NCI-H1694 (cell line): ENCODE measurements at places on chromosomes 11 and 22.

GRCh38 chr11:111120161-111120560 is 125.4 kb upstream of the POU2AF2 start:
- no peak for DNase-seq

DNA sequence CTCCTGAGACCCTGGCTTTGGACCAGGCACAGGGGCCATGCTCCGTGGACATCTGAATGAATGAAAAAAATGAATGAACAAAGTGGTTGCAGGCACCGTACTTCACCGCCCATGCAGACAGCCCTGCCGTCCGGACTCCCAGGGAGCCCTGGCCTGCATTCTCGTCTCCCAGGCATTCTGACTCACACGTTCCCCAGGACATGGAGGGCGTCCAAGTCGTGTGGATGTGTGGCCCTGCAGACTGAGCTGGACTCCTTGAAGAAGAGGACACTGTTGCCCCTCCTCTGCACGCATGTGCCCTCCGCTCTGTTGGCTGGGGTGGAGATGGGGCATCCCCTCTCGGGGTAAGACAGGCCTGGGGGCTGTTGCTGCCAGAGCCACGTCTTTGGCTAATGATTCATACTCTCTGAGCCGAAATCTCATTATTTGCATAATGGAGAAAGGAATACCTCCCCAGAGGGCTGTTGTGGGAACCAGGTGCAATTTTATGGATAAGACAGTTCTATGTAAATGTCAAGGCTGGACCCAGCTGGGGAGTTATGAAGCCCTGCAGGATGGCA is 49.7 kb downstream of the RTL6 start:
- no peak for DNase-seq

DNA sequence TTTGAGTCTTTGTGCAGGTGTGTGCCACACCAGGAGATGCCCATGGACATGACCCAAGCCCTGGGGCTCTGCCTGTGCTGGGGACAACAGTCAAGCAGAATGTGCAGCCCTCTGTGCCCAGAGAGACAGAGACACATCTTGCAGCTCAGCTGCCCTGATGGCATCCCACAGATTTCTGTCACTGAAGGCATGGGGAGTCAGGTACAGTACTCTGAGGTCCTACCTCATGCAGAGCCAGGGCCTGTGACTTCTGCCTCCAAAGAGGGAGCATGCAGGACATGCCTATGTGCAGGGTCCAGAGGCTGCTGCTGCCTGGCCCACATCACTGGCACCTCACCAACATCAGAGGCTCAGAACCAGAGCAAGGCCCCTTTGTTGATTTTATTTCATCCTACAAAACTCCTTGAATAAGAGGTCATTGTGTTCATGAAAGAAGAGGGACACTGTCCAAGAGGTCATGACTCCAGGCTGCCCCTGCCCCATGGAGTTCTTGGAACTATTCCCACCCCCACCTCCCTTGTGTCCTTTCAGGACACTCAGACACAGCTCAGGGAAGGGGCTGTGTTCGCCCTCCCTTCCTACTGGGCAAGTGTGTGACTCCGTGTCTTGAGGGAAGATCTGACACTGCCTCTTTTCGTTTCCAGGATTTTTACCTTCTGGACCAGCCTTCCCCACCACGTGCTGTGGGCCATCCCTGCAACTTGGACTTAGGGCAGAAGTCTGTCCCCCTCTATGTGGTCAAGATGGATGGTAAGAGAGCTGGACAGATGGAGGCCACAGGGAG is 62.3 kb downstream of the BTG4 start:
- no peak for DNase-seq

DNA sequence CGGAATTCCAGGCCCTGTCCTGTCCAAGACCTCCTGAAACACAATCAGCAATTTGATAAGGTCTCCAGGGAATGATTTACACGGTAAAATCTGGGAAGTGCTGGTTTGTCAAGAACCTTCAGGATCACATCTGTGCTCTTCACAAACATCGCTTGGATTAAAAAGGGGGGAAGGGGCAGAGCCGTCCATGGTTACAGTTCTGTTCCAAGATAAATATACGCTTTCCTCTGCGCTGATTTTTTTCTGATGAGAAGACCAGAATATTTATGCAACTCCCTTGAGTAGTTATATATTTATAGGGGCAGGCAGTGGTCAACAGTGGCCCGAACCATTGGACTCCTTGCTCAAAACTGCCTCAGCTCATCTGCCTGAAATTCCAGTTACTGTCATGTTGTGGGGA is 9.2 kb upstream of the APOL5 start:
- DNase-seq = no peak

- no peak for DNase-seq
These were observed 107.1 kb downstream of the PTPRJ start for GRCh38 chr11:48087422-48087821.

DNA sequence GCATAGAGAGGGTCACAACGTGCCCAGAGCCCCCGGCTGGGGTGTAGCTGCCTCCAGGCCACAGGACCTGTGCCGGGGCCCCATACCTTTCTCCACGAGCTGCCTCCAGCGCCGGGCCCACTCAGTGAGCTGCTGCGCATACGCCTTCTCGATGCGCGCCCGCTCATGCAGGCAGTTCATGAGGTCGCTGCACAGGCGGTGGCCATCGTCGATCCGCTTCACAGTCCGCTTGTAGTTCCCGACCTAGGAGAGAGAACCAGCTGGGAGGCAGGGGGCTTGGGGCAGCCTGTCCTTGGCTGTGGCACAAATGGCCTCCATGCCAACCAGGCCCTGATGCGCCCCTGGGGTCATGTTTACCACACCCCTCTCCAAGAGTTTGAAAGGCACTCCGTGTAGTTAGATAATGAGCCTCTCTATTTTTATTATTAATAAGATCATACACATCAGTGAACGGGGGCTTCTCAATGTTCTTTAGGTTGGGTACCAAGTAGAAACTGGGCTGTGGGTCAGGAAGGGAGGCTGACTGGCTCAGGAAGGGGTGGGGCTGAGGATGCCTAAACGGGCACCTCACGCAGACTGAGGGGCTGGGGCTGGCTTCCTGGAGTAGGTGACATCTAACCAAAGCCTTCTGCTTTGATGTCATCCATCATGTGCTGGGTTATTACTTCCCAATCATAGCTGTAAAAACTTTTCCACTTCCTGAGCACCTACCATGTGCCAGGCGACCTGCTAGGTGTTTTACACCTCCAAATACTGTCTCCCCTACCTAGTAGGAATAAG is 36.5 kb upstream of the ARFGAP3 start:
- no peak for DNase-seq

GRCh38 chr11:2519517-2519861 is 74.7 kb downstream of the KCNQ1 start:
- no peak for DNase-seq

GRCh38 chr11:44454666-44455065 is 110.8 kb upstream of the CD82 start:
- DNase-seq = no peak

GRCh38 chr22:48780597-48781277 is 1046.9 kb downstream of the BRD1 start:
- DNase-seq = no peak

GRCh38 chr11:87212891-87213290 is 175.2 kb downstream of the TMEM135 start:
- DNase-seq = no peak

DNA sequence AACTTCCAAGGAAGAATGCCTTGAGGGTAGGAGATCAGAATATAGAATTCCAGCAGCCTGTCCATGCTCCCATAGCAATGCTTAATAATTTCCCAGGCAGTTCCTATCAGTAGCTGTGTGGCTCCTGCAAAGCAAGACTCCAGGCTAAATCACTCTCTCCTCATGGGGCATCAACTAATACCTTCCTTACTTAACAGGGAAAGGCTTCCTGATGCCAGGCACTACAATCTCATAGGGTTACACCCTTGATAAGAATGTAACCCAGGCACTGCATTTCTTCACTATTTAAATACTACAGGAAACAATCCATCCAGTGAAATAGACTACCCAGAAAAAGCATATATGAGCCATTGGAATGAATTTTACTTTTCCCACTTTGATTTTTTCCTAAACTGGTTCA is 615.0 kb upstream of the ARHGAP42 start:
- DNase-seq = no peak

- no peak for DNase-seq
These were observed 1310.1 kb upstream of the RAG2 start for GRCh38 chr11:37908219-37908548.

GRCh38 chr11:40921246-40921645 is 538.2 kb downstream of the LRRC4C start:
- DNase-seq = no peak

DNA sequence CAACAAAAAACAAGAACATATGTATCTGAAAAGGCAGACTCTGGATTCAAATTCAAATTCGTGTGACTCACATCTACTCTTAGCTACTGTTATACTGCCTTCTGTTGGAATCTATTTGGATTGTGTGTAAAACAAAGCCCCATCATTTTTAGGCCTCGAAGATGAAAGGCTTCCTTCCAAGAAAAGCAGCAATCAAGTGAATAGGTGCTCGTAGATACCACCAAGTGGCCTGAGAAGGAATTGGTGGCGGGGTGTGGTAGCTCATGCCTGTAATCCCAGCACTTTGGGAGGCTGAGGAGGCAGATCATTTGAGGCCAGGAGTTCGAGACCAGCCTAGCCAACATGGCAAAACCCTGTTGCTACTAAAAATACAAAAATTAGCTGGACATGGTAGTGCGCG is 4.2 kb downstream of the GRAMD1B start:
- no peak for DNase-seq

DNA sequence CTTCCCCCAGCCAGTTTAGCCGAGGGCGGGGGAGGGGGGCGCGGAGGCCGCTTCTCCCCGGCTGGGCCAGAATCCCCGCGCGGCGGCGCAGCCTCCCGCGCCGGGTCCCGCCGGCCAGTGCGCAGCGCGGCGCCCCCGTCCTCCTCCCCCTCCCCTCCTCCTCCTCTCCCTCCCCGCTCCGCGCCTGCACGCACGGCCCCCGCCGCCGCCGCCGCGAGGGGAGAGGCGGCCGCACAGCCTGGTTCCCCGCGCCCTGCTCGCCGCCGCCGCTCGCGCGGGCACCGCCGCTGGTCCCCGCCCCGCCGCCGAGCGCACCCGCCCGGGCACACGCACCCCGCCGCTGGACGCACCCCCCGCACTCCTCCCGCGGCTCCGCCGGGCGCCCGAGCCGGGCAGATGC is at the start of gene FLRT1:
Gene FLRT1 (plus strand): TSS at position 356 of the 400 bp plus-strand sequence. CDS start 80,337 bp downstream, outside the sequence.
- DNase-seq = no peak

GRCh38 chr11:85726381-85726780 is 40.4 kb upstream of the CCDC89 start:
- DNase-seq = no peak

GRCh38 chr11:70244698-70245097 is 25.8 kb upstream of the PPFIA1 start:
- DNase-seq = no peak

DNA sequence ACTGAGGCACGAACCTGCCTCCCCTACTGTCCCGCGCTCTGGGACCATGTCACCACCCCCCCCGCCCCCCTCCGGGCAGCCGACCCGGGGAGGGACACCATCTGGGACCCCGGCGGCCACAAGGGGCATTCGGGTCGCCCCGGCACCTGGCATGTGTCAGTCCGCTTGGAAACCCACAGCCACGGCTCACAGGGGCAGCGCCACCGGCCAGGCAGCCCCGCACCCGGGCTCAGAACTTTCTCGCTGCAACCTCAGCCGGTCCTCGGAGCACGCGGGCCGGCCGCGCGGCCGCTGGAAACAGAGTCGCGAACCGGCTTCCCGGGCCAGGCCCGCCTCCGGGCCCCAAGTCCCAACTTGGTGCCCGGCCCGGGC is 159.9 kb upstream of the GRK3 start:
- no peak for DNase-seq

- peak; percentile 92 for DNase-seq
These were observed 24.7 kb downstream of the LDLRAD3 start for GRCh38 chr11:35968386-35969088.

GRCh38 chr22:18968011-18968749 is 32.1 kb upstream of the PRODH start:
- DNase-seq = no peak

- no peak for DNase-seq
These were observed 46.2 kb downstream of the ATXN10 start for GRCh38 chr22:45717789-45718188.

DNA sequence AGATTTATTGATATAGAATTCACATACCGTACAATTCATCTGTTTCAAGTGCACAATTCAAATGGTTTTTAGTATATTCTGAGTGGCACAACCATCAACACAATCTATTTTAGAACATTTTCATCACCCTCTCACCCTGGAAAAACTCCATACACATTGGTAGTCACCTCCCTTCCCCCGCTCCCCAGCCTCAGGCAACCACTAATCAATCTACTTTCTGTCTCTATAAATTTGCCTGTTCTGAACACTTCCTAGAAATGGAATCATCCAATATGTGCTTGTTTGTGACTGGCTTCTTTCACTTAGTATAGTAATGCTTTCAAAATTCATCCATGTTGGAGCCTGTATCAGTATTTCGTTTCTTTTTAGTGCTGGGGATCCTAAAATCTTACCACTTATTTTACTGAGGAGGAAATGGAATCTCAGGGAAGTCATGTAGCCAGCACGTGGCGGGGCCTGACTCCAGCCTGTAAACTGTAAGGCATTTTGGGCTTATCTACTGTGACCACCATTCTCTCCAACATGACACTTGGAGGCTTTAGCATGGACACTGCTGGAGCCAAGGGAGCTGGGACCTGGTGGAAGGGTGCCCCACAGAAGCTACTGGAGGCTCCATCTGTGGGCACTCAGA is 905 bp upstream of the UCP3 start:
- DNase-seq = no peak

DNA sequence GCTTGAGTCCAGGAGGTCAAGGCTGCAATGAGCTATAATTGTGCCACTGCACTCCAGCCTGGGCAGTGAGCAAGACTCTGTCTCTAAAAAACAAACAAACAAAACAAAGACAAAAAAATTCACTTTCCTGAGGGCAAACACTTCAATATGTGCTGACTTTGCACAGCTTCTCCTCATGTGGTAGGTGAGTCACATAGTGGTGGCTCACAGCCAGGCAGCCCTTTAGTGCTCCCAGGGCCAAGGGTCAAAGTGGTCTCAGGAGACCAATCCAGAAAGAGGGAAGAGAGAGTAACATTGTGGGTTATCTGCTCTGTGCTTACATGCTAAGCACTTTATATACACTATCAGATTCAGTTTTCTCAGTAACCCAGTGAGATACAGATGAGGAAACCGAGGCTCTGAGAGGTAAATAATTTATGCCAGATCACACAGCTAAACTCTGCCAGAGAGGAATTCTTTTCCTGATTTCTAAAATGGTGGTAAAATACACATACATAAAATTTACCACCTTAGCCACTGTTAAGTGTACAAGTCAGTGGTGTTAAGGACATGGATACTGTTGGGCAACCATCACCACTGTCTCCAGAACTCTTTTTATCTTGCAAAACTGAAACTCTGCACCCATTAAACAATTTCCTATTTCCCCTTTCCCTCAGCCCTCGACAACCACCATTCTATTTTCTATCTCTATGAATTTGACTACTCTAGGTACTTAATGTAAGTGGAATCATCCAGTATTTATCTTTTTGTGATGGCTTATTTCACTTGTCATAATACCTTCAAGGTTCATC is 231.7 kb upstream of the NARS2 start:
- no peak for DNase-seq

GRCh38 chr11:96741068-96741467 is 351.3 kb downstream of the JRKL start:
- no peak for DNase-seq

DNA sequence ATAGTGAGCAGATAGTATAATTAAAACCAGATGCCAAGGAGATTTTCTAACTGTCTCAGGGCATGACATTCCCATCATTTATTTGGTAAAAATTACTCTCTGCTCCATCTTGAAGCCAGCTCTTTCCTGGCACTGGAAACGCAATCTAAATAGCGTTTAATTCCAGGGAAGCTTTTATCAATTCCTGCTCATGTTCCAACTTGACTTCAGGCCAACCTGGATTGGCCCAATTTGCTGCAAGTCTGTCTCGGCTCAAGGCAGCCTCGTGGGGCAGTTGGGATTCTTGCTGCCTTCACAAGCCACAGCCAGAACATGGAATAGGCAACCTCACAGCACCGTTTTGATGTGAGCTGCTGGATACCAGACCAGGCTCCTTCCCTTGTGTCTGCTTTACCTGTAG is 1255.9 kb downstream of the TBC1D22A start:
- DNase-seq = no peak
